CD4-positive, alpha-beta T cell treated with Interleukin-6 at 100 ng/mL for 8 hours (primary cell): ENCODE measurements at places on chromosomes 11 and 22.

- no peak for DNase-seq
Measured at GRCh38 chr11:17985517-17985916, 27.3 kb downstream of the SERGEF start.

- no peak for DNase-seq
Measured at GRCh38 chr11:13705710-13706109, 37.2 kb downstream of the FAR1 start.

DNA sequence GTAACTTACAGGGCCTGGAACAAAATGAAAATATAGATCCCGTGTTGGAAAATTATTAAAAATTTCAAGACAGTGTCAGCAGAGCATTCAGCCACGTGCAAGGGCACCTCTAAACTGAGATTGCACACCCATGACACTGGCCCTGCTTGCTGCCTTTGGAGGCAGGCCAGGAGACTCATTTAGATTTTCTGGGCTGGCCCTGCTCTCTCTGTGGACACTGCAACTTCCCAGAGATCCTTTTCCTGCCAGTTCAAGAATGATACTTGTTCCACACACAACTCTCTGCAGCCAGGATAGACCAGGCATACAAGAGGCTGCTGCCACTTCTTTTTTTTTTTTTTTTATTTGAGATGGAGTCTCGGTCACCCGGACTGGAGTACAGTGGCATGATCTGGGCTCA, 56.7 kb upstream of the PTPRJ start:
- no peak for DNase-seq

DNA sequence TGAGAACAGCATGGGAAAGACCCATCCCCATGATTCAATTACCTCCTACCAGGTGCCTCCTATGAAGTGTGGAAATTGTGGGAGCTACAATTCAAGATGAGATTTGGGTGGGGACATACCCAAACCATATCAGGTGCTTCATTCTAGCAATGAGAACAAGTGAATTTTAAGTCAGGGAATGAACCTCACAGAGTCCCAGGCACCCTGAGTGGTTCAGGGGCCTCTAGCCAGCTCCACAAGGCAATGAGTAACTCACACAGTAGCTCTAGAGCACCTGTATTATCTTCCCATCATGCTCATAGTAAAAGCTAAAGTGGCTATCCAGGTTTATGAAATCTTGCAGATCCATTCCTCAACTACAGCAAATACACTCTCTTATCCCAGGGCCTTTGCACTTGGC, 13.1 kb upstream of the ACCSL start:
- no peak for DNase-seq

DNA sequence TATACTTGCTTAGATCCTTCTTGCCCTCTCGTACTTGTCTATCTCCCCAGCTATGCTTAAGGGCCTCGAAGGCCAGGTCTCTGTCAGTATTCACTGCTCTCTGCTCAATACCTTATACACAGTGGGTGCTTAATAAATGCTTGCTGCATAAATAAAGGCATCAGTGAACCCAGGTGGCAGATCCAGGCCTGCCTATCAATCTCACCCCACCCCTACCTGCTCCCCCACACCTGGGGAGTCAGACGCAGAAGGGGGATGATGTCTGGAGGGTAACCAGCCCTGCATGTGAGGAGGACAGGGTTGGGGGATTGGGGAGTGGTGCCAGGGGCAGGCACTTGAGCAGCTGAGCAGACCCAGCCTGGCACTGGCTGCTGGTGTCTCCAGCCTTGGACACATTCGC, 430.6 kb downstream of the MN1 start:
- DNase-seq, result no peak

DNA sequence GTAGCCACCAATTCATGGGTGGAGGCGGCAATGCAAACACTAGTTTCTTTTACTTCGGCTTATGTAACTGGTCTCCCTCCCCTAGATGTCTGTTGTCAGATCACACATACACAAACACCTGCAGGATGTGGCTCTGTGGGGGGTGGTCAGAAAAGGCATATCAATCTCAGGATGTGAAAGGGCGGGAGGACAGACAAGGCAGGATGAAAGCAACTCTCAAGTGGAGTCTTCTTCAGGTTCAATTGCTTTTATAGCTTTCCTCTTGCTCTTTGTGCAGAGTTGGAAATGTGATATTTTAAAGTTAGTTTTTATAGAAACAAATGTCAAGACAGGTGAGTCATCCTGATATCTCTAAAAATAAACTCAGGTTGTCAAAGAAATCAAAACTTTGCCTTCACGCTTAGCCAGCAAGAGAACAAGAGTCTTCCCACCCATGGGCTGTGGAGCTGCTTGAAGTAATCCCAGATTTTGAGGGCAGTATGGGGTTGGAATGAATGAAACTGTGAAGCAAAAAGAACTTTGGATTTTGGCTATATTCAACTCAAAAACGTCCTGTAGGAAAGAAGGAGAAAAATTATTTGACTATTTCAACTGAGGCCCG, 423.4 kb downstream of the GUCY1A2 start:
- DNase-seq, result no peak

- no peak for DNase-seq
Measured at GRCh38 chr22:17130199-17130598, 9.0 kb upstream of the TMEM121B start.

DNA sequence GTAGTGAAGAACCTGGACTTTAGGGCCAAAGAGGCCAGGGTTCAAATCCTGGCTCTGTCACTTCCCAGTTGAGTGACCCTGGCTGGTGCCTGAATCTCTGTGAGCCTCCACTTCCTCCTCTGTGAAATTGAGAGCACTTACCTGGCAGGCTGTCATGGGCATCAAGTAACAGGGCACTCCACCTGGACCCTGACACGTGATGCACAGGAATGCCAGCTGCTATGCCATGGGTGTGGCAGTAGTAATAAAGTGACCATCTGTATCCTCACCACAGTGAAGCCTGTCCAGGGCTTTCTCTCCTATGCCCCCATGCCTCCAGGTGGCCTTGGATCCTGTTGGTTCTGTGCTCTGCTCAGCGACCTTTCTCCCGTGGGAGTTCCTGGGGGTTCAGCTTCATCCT, 29.8 kb upstream of the PPP6R3 start:
- DNase-seq, result no peak

DNA sequence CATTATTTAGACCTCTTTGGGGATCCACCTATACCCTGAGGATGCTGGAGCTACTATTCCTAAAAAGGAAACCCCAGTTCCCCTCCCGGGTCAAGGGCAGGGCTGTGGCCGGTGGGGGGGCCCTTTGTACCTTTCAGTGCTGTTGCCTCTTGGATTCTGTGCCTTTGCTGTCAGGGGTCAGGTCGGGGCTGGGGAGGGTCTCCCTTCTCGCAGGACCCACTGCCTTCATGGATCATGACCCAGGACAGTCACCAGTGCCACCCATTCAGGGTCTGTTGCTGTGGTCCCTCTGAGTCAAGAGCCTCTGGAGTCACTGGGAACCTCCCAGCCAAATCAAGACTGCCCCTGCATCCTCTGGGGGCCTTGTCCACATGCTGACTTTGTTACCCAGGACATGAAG, 78.1 kb upstream of the CCND1 start:
- no peak for DNase-seq

GRCh38 chr11:17353821-17354600, 2.4 kb downstream of the NCR3LG1 start:
- DNase-seq, result no peak

GRCh38 chr22:21718499-21718898, 17.1 kb downstream of the YPEL1 start:
- DNase-seq, result no peak
